ENCODE measurements at places on chromosomes 12 and 14.
A peak's percentile ranks its signal among the peaks of the same experiment; 100 is the strongest.

GRCh38 chr14:102629808-102630350, 37.4 kb downstream of the RCOR1 start:
- no peak for DNase-seq

- peak; percentile 45 for DNase-seq
Measured at GRCh38 chr12:58387199-58387598, 445.8 kb downstream of the ATP23 start.

- no peak for DNase-seq
Measured at GRCh38 chr12:85029456-85029855, 6.6 kb downstream of the TSPAN19 start.

- no peak for DNase-seq
Measured at GRCh38 chr14:37018571-37019240, 153.7 kb downstream of the SLC25A21 start.

GRCh38 chr14:105026033-105026785, 5.3 kb upstream of the CDCA4 start:
- peak; percentile 77 for DNase-seq

DNA sequence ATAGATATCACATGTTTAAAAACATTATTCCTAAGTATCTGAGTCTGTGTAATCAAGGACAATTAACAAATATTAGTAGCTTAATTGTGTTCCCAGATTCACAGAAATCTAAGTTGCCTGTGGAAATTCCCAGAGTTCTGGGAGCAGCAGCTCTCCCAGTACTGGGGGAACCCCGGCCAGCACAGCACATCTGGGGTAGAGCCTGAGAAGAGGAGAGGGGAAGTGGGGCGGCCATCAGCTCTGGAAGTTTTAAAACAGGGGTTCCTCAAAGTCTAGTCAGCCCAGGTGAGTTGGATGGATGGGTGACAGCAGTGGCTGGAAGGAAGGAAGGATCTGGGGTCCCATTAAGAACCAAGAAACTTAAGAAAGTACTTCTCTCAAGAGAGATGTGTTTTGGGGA, 24.6 kb downstream of the PRICKLE1 start:
- DNase-seq, result no peak

- no peak for DNase-seq
Measured at GRCh38 chr12:68911197-68911718, 21.7 kb downstream of the CPM start.

GRCh38 chr14:20460458-20461224, 593 bp downstream of the PIP4P1 start:
- DNase-seq, result no peak

- no peak for DNase-seq
Measured at GRCh38 chr14:102218688-102219087, 79.0 kb downstream of the WDR20 start.

- DNase-seq, result no peak
Measured at GRCh38 chr12:89821896-89822295, 113.3 kb upstream of the ATP2B1 start.

GRCh38 chr12:79841248-79841877, 93.5 kb downstream of the PPP1R12A start:
- no peak for DNase-seq

DNA sequence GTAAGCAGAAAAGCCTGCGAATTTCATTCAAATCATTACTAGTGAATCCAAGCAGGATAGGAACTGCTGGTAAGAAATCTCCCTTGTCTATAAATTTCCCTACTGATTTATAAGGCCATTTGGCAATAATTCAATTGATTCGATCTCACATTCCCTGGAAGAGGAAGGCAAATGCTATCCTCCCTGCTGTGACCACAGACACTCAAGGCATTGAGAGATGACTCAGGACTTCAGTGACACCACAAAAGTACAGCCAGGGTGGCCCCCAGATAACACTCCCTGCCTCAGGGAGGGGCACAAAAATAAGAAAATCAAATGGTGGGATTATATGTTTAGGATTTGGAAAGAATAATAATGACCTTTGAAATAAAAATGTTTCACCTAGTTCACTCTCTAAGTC, 162.7 kb downstream of the GRIP1 start:
- DNase-seq, result peak; percentile 66

GRCh38 chr14:36524874-36525745, 5.1 kb upstream of the NKX2-1 start:
- DNase-seq, result no peak

DNA sequence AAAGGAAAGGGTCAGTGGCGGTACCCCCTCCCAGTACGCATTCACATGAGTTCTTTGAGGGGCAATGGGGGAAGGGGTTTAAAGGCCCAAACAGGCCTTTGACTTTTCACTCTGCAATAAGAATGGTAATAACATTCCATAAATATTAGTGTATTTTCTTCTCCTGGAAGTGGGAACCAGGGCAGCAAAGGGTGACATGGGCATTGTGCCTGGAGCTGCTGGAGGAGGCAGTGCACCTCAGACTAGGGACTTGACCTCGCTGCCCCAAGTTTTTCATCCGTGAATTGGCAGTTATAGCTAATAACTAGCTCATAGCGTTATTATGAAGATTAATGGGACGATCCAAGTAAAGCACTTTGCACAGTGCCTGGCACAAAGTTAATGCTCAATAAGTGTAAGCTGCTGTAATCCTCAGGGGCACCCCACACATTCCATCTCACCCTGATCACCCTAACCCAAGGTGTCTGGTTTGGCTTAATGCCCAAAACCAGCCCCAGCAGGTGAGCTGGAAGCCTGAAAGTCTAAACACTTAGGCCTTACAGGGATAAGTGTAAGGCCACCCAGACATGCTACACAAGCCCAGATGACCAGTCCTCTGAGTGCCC, 2.8 kb upstream of the KCNH3 start:
- no peak for DNase-seq

DNA sequence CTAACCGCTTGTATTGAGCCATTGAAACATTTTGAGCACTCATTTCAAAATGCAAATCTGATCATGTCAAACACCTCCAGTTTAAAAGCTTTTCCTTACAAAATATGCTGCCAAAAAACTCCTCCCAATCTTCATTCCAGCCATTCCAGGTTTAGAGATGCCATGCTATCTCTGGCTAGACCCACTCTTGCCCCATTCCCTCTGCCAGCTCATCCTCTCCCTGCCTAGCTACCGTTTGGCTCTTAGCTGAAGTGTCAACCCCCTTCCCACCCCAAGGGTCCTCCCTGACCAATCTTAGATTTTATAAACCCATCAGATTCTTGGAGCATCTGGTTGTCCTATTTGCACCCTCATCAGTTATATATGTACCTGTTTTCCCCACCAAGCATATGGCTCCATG, 75.0 kb downstream of the SCAF11 start:
- DNase-seq, result no peak

DNA sequence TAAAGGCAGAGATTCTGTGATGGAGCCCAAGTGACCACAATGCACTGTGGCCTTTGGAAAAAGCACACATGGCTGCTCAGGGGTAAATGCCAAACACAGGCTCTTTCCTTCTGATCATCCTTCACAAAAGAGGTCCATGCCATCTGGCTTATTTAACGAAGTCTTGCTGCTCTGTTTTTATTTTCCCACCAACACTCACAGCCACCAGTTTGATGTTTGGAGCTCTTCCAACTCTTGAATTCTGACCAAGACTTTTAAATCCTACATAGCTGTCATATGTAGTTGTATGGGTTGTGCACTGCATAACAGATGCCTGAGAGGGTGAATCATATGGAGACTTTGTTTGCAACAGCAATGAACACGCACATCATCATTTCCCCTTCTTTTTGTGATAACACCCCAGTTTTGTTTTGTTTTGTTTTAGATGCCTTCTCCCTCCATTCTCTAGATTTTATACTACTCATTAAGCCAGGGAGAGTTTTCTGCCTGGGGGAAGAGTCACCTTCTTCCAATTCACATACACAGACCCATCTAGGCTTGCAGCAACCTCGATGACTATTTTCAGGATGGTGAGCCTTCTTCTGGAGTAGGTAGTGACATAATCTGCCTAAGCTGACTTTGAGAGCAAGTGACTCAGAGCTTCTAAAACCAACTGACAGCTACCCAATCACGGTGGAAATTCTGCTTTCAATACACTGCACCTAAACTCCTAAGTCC, 145.2 kb upstream of the WSCD2 start:
- DNase-seq, result peak; percentile 20

DNA sequence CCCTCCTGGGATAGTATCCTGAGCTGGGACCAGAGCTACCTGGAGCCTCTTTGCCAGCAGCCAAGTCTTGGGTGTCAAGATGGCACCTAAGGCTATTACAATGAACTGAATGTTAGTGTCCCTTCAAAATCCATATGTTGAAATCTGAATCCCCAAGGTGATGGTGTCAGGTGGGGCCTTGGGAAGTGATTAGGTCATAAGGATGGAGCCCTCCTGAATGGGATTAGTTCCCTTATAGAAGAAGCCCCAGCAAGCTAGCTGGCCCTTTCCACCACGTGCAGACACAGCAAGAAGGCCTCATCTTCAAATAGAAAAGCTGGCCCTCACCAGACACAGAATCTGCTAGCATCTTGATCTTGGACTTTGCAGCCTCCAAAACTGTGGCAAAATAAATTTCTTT, 12.4 kb downstream of the NFKBIA start:
- no peak for DNase-seq

- DNase-seq, result no peak
Measured at GRCh38 chr12:4157122-4157521, 116.4 kb upstream of the CCND2 start.

GRCh38 chr12:82645414-82645813, 41.3 kb upstream of the TMTC2 start:
- DNase-seq, result no peak

GRCh38 chr12:69828897-69829296, 3.9 kb downstream of the MYRFL start:
- no peak for DNase-seq

- no peak for DNase-seq
Measured at GRCh38 chr14:60257865-60258264, 8.8 kb downstream of the PPM1A start.

- DNase-seq, result peak; percentile 85
Measured at GRCh38 chr14:59360923-59361794, 104.0 kb downstream of the GPR135 start.

DNA sequence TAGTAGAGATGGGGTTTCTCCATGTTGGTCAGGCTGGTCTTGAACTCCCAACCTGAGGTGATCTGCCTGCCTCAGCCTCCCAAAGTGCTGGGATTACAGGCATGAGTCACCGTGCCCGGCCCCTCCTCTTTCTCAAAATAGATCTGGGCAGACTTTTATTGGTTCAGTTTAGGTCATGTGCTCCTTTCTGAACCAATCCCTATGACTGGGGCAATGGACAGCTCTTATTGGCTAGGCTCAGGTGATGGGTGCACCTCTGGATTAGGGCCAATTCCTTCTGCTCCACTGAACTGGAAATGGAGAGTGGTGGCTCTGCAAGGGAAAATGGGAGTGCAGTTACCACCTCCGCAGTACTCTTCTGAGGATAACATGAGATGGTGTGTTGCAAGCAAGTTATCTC, 6.2 kb upstream of the ATP6V0A2 start:
- DNase-seq, result no peak

DNA sequence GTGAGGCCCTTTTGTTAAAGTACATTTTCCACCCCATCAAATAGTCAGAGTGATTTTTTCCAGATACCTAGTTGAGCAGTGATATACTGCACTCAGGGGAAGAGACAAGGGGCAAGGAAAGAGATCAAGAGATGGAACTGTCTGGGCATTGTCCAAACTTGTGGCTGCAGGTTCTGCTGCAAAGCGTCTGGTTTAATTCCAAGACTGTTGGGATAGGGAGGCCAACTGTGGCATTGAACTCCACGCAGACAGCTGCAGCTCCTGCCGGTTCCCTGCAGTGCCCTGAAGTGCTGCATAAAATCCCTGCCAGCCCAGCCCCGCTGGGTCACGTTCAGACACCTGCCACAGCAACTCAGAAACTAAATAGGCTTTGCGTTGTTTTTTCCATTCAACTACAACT, 30.5 kb downstream of the RPH3A start:
- DNase-seq, result no peak

DNA sequence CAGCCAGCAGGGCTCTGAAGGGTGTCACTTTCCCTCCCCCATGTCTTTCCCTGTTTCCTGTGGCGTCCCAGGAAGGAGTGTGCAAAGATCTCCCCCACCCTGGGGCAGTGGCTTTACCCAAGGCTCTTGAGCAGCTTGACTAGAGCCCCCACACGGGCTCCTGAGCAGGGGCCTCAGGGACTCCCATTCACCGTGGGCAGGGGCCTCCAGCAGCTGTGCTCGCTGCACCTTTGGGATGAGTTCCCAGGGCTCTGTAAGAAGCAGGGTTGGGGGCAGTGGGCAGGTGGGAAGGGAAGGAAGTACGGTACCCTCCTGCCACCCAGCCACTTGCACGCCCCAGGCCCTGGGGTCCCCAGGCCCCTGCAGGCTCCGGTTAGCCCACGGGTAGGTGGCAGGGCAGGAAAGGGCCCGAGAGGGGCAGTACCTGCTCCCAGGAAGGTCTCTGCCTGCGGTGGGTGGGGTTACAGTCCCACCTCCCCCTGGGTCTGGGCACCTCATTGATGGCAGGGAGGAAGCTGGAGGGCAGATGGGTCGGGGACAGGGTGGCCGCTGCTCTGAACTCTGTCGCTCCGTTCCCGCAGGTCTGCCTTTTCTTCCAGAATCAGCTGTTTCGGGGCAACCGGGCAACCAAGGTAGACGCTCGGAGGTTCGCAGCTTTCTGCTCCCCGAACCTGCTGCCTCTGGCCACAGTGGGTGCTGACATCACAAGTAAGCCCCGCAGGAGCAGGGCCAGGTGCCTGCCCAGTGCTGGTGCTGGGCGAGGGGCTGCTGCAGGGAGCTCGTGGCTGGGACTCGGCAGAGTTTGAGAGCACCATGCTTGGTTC, 13.0 kb downstream of the ASPG start:
- DNase-seq, result no peak

DNA sequence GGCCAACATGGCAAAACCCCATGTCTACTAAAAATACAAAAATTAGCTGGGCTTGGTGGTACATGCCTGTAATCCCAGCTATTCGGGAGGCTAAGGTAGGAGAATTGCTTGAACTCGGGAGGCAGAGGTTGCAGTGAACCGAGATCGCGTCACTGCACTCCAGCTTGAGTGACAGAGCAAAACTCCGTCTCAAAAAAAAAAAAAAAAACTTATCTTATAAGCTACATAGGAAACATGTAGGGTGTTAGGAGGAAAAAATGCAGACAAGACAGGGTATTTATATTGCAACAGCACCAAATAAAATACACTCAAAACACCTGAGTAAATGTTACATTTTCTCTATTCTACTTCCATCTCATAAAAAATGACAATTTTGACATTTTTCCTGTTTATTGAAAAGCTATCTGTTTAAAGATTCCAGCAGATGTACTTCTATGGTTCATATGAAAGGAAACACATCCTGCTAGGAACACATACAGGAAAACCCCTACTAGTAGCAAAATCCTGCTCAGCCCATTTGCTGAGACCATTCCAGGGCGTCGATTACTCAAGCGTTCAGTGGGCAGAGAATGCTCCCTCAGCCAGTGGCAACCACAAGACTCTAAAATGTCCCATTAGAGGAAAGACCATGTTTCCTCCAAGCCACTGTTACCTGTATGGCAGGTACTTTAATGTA, 19.7 kb downstream of the CORO1C start:
- DNase-seq, result no peak

DNA sequence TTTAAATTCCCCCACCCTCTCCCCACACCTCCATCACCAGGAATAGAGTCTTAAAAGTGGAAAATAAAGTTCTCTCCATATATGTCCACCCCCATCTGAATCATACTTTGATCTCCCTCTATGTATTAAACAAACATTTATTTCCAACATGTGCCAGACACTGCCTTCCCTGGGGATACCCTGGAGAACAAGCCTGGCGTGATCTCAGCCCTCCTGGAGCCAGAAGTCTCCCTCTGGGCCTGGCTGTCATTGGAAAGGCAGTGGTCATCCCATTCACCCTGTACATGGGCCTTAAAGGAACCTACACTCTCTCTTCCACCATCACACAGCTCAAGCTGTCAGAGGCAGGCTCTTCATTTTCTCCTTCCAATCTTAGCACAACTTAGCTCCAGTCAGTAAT, 143.6 kb downstream of the EMP1 start:
- DNase-seq, result no peak

- DNase-seq, result no peak
Measured at GRCh38 chr14:35375558-35376025, 29.0 kb downstream of the NFKBIA start.

Data from brain microvascular endothelial cell (primary cell).